ENCODE measurements at places on chromosomes 4 and X. TPM values are rescaled to one million over a fixed set of nuclear protein-coding genes. Genes with fewer than 3 reads are reported as not detected.

MAGEA4 gene
- not detected for total RNA-seq

MAGED4 gene
- total RNA-seq, result not detected

DNA sequence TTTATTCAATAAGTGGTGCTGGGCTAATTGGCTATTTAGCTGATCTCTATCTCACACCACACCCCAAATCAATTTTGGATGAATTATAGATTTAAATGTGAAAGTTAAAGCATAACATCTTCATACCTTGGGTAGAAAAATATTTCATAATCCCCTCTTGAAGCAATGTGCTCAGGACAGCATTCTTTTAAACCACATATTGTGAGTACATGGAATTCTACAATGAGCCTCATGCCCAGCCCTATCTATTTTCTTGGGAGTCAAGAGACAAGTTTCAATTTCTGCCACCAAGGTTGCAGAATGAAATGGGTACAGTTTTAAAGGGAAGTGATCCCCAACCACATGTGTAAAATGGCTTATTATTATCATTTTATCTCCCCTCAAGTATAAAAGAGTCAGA lies 30.6 kb upstream of the GPRIN3 start:
- peaks cover 25% of the 10 kb centered on the region for H3K27me3 ChIP-seq
- DNase-seq, result no peak
- H3K4me3 ChIP-seq, result no peak overlapping the region
- H3K27ac ChIP-seq, result no peak overlapping the region
- H3K36me3 ChIP-seq, result no peaks in the 10 kb centered on the region
- H3K4me1 ChIP-seq, result peaks cover 8% of the 10 kb centered on the region

GRCh38 chr4:65698631-65699030 lies 28.3 kb upstream of the EPHA5 start:
- H3K4me1 ChIP-seq, result no peaks in the 10 kb centered on the region
- H3K27me3 ChIP-seq, result no peaks in the 10 kb centered on the region
- no peak overlapping the region for H3K27ac ChIP-seq
- H3K36me3 ChIP-seq, result no peaks in the 10 kb centered on the region
- H3K4me3 ChIP-seq, result no peak overlapping the region
- DNase-seq, result no peak

- H3K4me3 ChIP-seq, result no peak overlapping the region
- H3K4me1 ChIP-seq, result no peaks in the 10 kb centered on the region
- H3K27ac ChIP-seq, result no peak overlapping the region
- H3K27me3 ChIP-seq, result no peaks in the 10 kb centered on the region
These were observed 60.3 kb downstream of the BEND2 start for GRCh38 chrX:18160369-18160768.

GRCh38 chr4:69910016-69910782 lies 20.7 kb upstream of the CSN1S1 start:
- peaks cover 3% of the 10 kb centered on the region for H3K27me3 ChIP-seq
- no peaks in the 10 kb centered on the region for H3K36me3 ChIP-seq
- DNase-seq, result no peak
- H3K4me1 ChIP-seq, result peaks cover 5% of the 10 kb centered on the region
- H3K27ac ChIP-seq, result no peak overlapping the region

All from activated T-helper 2 cell treated with anti-CD3 and anti-CD28 coated beads, Interferon-gamma antibody, Interleukin-2, Interleukin-4, amounts not matched to agents 10 μg/mL and 5 μg/mL and 100 μg/mL, durations not matched to agents 14 hours and 24 hours and 36 hours (primary cell).